ENCODE measurements at places on chromosomes 1 and 21.

GRCh38 chr1:108639899-108640560 is 20.9 kb downstream of the HENMT1 start:
- no peak for DNase-seq

- DNase-seq, result no peak
These were observed 9.1 kb upstream of the ATAD3B start for GRCh38 chr1:1462318-1462966.

GRCh38 chr1:54985556-54985955 is 5.1 kb downstream of the TMEM61 start:
- no peak for DNase-seq

- no peak for DNase-seq
These were observed 74.7 kb downstream of the RIPK4 start for GRCh38 chr21:41692185-41692565.

GRCh38 chr1:36790191-36790590 is 244.1 kb downstream of the GRIK3 start:
- DNase-seq, result no peak

GRCh38 chr1:106568201-106568974 is 488.1 kb upstream of the PRMT6 start:
- DNase-seq, result no peak

DNA sequence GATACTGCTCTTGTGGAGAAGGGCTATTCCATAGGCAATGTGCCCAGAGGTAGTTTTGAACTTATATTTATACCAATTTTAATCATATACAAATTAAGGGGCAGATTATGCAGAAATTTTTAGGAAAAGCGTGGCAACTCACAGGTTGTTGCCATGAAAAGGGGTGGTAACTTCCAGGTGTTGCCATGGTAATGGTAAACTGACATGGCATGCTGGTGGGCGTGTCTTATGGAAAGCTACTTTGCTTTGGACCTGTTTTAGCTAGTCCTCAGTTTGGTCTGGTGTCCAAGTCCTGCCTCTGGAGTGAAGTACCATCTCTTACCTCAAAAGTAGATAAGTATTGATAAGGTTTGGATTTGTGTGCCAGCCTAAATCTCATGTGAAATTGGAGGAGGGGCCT is 7.9 kb upstream of the IL23R start:
- DNase-seq, result no peak

GRCh38 chr1:224497714-224498573 is 63.3 kb upstream of the WDR26 start:
- no peak for DNase-seq

GRCh38 chr1:167486090-167486824 is 32.1 kb downstream of the CD247 start:
- peak; percentile 5 for DNase-seq

DNA sequence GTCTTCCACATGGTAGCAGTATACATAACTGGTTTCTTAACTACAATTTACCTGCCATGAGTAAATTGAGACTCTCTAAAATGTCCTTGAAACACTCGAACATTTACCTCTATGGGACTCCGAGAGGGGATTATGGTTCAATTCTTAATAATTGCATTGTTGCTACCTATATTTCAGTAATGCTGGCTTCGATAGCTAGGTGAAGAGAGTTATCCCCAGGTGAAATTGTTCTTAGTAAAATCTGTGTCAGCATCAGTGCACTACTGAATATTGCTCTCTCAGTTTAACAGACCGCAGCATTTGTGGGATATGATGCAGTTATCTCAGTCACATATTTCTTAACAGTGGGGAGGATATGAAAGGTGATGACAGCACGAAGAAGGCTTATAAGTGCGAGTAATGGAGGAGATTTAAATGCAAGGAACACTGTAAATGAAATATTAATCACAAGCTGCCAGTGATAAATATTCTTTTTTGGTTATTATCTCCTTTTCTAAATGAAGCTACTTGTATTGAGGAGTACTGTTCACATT is 801.9 kb downstream of the BRINP3 start:
- DNase-seq, result no peak

DNA sequence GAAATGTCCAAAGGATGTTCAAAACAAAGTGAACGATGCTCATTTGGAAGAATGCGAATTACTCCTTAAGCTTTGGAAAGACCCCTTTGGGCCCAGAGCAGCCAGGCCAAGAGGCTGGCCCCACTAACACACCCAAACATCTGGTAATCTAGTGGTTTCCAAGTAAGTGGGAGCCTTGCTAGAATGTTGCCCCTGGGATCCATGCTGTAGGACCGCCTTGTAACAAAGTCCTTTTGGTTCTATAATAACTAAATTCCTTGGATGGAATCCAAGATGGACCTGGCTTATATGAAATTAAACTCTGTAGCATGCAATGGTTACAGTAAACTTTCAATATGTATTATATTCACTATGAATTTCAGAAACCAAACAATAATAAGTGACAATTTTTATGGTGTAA is 25.3 kb downstream of the GPR3 start:
- DNase-seq, result no peak

DNA sequence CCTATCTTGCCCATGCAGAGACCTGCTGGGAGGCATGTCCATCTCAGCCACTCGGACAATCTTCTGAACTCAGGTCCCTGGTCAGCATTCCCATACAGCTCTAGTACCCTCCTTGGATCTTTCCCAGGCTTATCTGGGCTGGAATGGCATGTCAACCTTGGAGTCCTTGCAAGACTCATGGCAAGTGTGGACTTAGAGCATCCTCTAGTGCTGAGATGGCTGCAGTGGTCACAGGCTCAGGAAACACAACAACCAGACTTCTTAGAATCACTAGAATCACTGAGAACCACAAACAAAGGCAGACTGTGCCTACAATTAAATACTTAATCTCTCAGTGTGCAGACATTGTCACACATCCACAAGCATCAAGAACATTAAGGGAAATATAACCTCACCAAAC is 73.1 kb upstream of the TSHB start:
- DNase-seq, result no peak

DNA sequence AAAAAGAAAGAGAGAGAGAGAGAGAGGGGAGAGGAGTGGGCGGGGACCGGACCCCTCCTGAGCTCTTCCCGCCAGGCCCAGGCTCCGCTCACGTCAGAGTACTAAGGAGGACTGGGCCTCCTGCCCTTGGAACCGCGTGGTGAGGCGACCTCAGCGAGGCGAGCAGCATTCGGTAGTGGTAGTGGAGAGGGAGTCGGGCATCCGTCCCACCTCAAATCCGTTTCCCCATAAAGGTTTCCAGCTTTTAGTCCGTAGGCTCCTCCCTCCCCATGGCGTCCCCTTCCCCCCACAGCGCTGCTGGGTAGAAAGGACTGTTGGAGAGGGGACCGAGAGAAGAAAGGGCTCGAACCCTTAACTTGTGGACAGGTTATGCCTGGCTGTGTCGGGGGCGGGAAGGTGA is 124.4 kb upstream of the BARHL2 start:
- no peak for DNase-seq

DNA sequence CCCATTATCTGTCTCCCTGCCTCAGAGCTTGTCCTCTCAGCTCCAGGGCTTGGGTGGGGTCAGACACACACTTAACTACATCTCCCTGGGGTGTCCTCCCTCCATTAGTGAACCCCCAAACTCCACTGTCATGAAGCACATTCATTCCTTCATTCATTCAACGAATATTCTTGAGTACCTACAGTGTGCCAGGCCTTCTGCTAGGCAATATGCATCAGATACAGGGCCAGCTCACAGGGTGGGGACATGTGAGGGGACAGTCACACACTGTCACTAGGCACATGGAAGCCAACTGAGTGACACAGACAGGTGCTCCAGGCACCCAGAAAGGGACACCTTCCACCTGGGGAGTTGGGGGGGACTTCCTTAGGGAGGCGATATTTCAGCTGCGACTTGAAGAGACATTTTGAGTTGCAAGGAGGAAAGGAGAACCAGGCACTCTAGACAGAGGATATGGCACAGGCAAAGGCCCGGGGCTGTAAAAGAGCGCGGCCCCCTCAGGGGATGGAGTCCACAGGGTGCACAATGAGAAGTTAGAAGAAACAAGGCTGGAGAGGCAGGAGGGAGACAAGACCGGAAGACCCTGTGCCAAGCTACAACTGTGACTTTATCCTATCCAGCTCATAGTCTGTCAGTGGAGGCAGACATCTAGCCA is 8.7 kb upstream of the S100A8 start:
- DNase-seq, result no peak

All from forelimb muscle (tissue), 1 donor.